ENCODE measurements at places on chromosomes 1 and 21.
A peak's percentile ranks its signal among the peaks of the same experiment; 100 is the strongest.

DNA sequence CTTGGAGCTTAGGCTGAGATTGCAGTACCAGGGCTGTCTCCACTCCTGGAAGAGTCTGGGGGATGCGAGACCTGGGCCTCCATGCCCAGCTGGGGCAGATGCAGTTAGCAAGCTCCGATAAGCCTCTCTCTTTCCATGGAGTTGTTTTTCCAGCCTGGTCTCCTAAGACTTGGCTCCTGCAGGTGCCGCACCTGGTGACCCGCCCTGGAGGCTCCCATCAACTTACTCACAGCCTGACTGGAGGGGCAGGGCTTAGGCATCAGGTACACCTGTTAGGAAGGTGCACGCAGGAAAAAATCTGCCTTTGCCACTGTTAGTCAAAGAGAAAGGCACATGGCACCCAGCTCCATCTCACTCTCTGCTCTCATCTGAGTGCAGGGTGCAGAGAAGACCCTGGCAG, 198.1 kb upstream of the TMEM51 start:
- no peak for DNase-seq

GRCh38 chr1:31054349-31054748, 11.2 kb downstream of the PUM1 start:
- no peak for DNase-seq

- DNase-seq: no peak
These were observed 196.3 kb downstream of the TTLL7 start for GRCh38 chr1:83802460-83803152.

GRCh38 chr1:226604560-226605317, 56.2 kb downstream of the STUM start:
- no peak for DNase-seq

DNA sequence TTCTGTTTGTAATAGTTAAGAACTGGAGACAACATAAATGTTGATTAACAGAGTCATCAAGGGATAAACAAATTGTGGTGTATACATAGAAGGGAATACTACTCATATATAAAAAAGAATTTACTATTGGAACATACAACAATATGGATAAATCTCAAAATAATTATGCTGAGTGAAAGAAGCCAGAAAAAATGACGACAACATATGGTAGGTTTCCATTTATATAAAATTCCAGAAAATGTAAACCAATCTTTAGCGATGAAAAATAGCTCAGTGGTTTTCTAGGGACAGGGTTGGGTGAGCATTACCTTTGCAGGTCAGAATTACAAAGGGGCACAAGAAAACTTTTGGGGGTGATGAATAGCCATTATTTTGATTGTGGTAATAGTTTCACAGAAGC, 431.6 kb downstream of the PTPRU start:
- DNase-seq: no peak

DNA sequence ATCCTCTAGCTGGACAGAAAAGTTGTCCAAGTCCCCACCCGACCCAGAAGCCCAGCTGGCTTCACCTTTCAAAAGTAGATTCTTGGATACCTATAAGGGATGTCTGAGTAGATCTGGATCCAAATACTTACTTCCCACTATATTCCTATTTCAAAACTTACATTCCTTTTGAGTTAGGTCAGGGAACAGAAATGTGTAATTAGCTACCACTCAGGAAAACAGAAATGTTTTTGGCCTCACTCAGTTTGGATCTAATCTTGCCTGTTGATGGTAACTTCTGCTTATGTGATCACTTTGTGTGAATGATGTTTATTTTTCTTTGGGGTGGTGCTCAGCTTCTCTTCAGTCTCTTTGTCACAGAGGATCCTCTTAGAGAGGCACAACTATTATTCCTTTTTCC, 814.4 kb upstream of the RGS18 start:
- no peak for DNase-seq

DNA sequence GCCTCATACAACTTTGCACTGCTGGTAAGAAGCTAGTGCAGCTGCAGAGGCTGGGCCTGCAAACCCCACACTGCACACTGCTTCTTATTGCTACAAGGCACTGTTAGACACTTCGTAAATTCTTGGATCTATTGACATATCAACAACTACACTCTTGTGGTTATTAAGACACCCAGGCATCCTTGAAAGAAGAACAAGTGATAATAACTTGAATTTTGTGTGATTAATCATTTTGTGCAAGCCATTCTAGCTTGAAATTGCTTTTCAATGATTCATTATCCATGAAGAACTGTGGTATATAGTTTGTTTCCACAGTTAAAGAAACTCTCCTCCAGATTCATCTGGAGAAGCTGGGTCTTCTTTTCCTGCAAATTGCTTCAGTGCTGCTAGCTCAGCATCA, 33.7 kb upstream of the IFI44L start:
- DNase-seq: peak; percentile 26

DNA sequence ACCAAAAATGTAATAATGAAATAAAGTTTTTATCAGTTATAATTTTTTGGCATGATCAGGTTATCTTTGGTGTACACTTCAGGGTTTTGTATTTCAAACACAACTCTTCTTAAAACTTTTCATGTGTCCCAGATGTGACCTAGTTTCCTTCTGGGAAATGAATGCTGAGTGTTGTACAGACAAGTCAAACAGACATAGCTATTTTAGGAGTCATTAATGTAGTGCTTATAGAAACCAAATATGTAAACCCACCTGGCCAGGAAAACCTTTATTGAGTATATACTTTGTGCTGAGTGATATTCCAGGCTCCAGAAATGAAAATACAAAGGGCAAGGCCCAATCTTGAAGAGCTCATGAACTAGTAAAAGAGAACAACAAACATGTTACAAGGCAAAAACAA, 25.9 kb upstream of the HOOK1 start:
- DNase-seq: peak; percentile 70

GRCh38 chr1:69651656-69652055, 83.9 kb downstream of the LRRC7 start:
- DNase-seq: no peak

DNA sequence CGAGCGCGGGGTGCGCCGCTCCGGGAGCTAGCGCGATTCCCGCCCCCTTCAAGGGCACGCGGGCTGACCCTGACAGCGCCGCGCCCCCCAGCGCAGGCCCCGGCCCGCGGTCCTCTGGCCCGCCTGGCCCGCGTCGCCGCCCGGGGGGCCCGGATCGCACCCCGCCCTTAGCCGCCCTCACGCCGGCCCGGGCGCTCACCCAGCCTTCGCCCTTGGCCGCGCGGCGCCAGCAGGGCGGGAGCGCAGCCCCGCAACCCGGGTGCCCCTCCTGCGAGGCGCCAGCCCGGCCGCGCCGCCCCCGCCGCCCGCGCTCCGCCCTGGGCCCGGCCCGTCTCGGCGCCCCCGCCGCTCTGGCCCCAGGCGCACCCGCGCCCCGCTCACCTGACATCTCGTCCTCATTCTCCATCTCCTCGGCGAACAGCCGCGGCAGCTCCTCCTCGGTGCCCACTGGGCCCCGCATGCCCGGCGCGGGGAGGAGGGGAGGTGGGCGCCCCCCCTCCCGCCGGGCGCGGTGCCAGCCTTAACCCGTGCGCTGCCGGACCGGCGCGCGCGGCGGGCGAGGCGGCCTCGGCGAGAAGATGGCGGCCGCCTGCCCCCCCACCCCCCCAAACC, 451 bp downstream of the CHD5 start:
- DNase-seq: no peak

DNA sequence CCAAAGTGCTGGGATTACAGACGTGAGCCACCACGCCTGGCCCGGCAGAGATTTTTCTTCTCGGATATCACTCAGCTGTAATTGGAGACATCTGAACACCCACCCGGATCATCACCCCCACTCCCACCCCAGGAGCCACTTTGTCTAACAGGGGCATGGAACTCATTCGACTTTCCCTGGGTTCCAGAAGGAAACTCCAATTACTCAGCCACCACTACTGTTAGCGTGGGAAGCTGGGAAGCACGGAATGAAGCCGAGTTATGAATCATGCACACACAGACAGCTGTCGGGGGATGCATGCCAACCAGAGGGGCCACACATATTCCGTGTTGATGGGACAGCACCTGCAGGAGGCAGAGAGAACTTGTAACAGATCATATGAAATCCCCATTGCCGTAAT, 85.2 kb downstream of the HLCS start:
- DNase-seq: no peak

DNA sequence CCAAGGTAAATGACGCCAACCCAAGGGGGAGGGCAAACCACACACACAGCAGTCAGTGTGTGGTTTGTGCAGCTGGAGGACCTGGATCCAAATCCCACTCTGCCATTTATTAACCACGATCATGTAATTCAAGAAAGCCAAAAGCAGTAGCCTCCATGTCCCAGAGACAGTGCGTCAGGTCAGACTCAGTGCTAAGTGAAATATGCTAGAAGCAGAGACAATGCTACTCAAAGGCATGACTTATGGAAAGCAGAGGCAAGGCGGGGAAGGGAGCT, 13.6 kb downstream of the TTC39A start:
- DNase-seq: no peak

DNA sequence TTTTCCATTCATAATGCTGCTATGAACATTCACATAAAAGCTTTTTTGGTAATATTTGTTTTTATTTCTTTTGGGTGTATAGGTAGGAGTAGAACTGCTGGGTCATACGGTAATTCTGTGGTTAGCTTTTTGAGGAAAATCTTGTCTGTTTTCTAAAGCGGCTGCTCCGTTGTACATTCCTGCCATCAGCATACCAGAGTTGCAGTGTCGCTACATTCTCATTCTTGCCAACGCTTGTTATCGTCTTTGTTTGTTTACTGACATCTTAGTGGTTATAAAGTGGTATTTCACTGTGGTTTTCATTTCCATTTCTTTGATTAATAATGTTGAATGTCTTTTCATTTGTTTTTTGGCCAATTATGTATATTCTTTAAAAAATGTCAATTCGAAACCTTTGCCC, 469.8 kb upstream of the ZP4 start:
- no peak for DNase-seq

DNA sequence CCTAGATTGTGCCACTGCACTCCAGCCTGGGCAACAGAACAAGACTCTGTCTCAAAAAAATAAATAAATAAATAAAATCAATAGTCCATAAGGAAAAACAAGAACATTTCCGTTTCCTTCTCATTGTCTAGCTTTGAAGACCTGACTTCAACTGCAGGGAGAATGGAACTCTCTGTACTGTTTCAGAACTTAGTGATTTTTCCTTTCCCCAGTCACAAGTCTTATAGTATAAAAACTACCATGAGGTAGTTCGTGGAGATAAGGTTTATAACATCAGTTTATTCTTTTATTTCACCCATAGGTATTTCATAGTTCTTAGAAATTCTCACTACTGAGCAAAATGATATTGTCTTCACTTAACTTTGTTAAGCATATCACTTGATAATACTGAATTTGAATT, 11.4 kb upstream of the RWDD3 start:
- DNase-seq: no peak

GRCh38 chr1:43619314-43619790, 30.6 kb upstream of the KDM4A start:
- DNase-seq: no peak

DNA sequence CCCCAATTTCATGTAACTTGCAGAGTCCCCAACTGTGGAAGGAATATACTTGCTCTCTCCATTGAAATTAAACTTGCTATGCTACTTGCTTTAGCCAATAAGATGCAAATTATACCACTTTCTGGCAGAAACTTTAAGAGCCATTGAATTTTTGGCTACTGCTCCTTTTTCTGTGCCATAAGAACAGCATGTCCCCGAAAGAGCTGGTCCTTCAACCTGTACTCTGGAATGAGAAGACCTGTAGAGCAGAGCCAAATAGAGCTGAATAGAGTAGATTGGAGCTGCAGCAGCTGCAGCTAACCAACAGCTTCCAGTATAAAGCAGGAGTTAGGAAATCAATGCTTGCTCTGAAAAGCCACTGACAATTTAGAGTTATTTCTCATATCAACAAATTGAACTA, 472.3 kb upstream of the B3GALT2 start:
- DNase-seq: no peak

GRCh38 chr1:104064399-104064798, 314.7 kb downstream of the AMY1C start:
- peak; percentile 14 for DNase-seq

- no peak for DNase-seq
These were observed 44.3 kb upstream of the ADARB1 start for GRCh38 chr21:45029948-45030681.

DNA sequence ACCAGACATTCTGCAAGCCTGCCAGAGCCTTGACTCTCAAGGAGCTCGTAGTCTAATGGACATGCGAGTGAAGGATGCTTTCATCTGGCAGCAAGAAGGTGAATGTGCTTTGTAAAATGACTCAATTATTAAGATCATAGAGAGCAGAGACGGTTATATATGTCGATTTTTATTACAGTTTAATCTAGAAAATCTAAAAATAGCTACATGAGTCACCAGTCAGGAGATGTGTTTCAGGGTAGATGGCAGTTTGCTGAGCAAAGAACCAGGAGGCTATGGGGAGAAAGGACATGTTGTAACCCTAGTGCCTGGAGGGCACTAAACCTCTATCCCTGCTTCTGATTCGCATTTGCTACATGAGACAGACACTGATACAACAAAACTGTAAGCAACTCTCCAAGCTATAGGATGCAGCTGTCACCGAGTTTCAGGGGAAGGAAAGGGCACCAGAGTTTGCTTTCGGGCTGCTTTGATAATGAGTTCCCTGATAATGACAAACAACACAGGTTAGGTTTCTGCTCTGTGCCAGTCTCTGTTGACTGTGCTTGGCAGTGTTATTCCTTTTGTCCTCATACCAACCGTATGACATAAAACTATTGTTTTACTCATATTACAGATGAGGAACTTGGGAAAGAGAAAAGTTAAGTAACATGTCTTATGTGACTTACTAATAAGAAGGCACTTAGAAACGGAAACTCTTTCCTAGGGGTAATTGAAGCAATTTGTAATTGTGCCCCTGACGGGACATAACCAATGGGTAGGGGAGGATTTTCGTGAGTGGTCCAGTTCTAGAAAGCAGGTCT, 43.2 kb downstream of the C1orf198 start:
- DNase-seq: peak; percentile 88

DNA sequence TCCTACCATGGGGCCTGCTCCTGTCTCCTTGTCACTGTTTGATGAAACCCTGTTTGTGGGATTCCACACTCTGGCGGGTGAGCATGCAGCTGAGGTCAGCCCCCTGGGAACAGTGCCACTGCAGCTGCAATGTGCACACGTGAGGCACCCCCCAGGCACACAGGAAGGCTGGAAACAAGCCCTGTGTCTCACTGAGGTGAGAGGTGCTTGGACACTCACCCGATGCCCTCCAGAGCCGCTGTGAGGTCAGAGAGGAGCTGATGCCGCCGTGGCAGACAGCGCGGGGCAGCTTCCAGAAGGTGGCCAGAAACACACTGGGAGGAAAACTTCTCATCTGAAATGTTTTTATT, 49.7 kb downstream of the SLX9 start:
- DNase-seq: no peak

GRCh38 chr1:161398900-161399256, 31.2 kb upstream of the CFAP126 start:
- no peak for DNase-seq

- DNase-seq: no peak
These were observed 6.3 kb downstream of the KCNJ6 start for GRCh38 chr21:37909936-37910335.

GRCh38 chr1:178543290-178543607, 30.3 kb downstream of the TEX35 start:
- no peak for DNase-seq

DNA sequence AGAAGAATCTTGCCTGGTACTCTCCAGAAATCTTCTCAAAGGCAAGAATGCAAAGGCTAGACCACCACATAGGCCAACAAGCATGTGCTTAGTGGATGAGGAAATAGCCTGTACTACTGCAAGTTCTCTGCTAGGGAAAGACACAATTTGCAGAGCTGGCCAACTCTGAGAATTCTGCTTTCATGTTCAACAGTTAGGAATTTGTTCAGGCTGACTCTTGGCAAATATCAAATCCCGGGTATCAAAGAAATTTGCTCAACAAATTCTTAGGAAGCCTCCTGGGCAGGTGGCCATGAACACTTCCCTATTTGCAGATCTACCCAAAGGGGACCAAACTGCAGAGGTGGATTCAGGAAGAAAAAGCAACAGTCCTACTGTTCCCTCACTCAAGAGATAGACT, 15.0 kb upstream of the H3-3A start:
- no peak for DNase-seq

All from foreskin keratinocyte (primary cell).